SJCRH30 (cell line): ENCODE measurements at places on chromosomes 5 and 9. TPM values are rescaled to one million over a fixed set of nuclear protein-coding genes. Genes with fewer than 3 reads are reported as not detected.

Gene CCNI2
- not detected in 2 replicates for total RNA-seq

Gene PTPN3
- 6.3 and 8.1 TPM in 2 replicates for total RNA-seq

Gene SVEP1
- total RNA-seq: 0.18 TPM in 2 replicates

Gene PCDHGA5
- total RNA-seq: 4.7 and 6.9 TPM in 2 replicates

Gene TAF11L5
- not detected in 2 replicates for total RNA-seq

Gene PRR7
- total RNA-seq: 6.4 TPM in 2 replicates

Gene FOXD4L6
- 0.18 TPM in 1 of 2 replicates, not detected in the other for total RNA-seq

Gene EPB41L4A
- 1.7 TPM in 2 replicates for total RNA-seq

Gene DCTN3
- 58.2 and 63.6 TPM in 2 replicates for total RNA-seq

Gene RNF44
- total RNA-seq: 24.2 and 29.0 TPM in 2 replicates

Gene OLFML2A
- 11.8 and 13.4 TPM in 2 replicates for total RNA-seq

Gene SPIN1
- total RNA-seq: 79.9 and 82.5 TPM in 2 replicates

Gene ANKRD20A1
- 0.05 TPM in 1 of 2 replicates, not detected in the other for total RNA-seq

Gene PCSK5
- total RNA-seq: 15.1 and 18.6 TPM in 2 replicates

Gene GLIPR2
- 26.3 and 27.1 TPM in 2 replicates for total RNA-seq

Gene GMCL2
- total RNA-seq: not detected in 2 replicates
